ENCODE measurements at places on chromosomes 4 and X.
A peak's percentile ranks its signal among the peaks of the same experiment; 100 is the strongest.

DNA sequence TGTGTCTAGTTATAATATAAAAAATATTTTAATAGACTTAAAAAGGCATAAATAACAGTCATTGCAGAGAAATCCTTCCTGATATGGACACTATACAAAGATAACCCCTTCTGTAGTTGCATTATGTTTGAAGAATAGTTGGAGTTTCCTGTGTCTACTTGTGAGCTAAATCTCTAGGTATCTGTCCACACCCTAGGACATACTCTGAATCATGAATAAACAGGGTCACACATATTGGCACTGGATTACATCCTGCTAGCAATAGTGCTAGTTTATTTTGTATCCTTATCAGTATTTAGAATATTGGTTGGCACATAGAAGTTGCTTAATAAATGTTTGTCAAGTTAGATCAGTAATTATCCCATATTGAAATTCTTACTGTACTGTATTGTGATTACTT, 173.9 kb downstream of the GRXCR1 start:
- DNase-seq = peak; percentile 11

DNA sequence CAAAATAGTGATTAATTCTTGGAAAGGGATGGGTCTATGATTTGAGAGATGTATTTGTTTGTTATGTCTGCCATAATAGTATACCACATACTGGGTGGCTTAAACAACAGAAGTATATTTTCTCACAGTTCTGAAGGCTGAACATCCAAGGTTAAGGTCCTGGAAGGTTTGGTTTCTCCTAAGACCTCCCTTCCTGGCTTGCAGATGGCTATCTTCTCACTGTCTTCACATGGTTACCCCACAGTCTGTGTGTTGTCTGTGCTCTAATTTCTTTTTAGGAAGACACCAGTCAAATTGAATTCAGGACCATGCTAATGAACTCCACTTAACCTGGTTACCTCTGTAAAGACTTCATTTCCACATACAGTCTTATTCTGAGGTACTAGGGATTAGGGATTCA, 25.6 kb downstream of the CXCL2 start:
- no peak for DNase-seq

- peak; percentile 57 for DNase-seq
Measured at GRCh38 chr4:78556665-78557064, 5.1 kb downstream of the ANXA3 start.

- DNase-seq = no peak
Measured at GRCh38 chrX:105263801-105264200, 43.3 kb upstream of the TEX13A start.

GRCh38 chrX:153897899-153898298, 6.6 kb upstream of the AVPR2 start:
- DNase-seq = no peak

DNA sequence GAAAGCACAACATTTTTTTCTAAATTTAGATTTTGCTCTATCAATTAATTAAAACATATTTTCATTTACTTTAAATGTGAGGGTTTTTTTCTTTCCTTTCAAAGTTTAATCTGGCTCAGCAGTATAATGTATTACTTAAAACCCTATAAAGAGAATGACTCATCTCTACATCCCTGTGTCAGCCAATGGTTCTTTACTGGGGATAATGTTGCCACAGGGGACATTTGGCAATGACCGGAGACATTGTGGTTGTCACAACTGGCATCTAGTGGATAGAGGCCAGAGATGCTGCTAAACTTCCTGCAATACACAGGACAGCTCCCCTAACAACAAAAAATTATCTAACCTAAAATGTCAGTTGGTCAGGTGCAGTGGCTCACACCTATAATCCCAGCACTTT, 53.8 kb downstream of the SYNPO2 start:
- DNase-seq = no peak

DNA sequence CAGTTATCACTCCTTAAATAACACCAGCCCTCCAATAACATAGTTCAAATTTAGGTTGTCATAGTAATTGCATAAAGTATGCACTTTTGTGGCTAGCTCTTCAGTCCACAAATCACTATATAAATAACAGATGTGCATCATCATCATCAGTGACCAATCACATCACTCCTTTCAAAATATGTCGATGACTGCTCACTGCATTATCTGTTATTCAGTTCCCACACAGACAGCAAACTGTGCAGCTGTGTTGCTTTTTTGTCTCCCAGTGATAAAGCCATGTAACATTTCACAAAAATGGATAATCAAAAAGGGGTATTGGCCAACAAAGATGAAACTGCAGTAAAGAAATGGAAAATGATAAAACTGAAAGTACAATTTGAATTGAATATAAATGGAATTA, 205.4 kb downstream of the DCLK2 start:
- no peak for DNase-seq

GRCh38 chr4:122636697-122637096, 15.8 kb upstream of the IL21 start:
- DNase-seq = no peak

- peak; percentile 36 for DNase-seq
Measured at GRCh38 chr4:147732518-147733235, 789 bp downstream of the ARHGAP10 start.

- DNase-seq = peak; percentile 37
Measured at GRCh38 chrX:38052096-38052495, 45.7 kb downstream of the SYTL5 start.

DNA sequence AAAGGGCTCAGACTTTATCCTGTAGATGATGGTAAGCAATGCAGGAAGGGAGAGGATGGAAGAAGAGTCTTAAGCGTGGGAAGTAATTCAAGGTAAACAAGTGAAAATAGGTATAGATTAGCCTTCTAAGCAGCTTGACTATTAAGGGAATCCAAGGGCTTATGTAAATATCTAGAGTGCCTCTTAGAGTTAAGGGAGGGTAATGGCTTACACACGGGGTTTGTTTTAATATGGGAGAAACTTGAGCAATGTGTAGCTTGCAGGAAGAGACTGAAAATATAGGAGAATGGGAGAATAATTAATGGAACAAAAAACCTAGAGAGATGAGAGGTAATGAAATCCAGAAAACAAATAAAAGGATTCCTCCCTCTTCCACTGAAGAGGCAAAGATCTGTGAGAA, 12.8 kb upstream of the SAP30 start:
- DNase-seq = no peak

DNA sequence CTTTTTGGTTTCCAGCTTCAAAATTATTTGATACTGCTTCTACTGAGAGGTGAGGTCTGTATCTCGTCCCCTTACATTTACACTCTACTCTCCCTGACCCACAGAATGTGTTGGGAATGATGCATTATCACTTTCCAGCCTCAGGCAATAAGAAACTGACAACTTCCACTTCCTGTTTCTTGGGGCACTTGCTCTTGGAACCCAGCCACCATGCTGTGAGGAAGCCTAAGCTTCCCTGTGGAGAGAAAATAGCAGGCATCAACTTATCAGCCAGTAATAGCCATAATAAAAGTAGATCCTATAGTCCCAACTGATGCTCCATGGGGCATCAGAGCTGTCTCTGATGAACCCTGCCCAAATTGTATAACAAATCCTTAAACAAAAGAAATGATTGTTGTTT, 32.6 kb downstream of the RELL1 start:
- no peak for DNase-seq

Measured in RWPE1 (cell line).